Stomach (tissue), 19 donors: ENCODE measurements at places on chromosomes 4 and X.

- no peak for DNase-seq
Observed at GRCh38 chr4:162010362-162010761, 153.4 kb downstream of the FSTL5 start.

DNA sequence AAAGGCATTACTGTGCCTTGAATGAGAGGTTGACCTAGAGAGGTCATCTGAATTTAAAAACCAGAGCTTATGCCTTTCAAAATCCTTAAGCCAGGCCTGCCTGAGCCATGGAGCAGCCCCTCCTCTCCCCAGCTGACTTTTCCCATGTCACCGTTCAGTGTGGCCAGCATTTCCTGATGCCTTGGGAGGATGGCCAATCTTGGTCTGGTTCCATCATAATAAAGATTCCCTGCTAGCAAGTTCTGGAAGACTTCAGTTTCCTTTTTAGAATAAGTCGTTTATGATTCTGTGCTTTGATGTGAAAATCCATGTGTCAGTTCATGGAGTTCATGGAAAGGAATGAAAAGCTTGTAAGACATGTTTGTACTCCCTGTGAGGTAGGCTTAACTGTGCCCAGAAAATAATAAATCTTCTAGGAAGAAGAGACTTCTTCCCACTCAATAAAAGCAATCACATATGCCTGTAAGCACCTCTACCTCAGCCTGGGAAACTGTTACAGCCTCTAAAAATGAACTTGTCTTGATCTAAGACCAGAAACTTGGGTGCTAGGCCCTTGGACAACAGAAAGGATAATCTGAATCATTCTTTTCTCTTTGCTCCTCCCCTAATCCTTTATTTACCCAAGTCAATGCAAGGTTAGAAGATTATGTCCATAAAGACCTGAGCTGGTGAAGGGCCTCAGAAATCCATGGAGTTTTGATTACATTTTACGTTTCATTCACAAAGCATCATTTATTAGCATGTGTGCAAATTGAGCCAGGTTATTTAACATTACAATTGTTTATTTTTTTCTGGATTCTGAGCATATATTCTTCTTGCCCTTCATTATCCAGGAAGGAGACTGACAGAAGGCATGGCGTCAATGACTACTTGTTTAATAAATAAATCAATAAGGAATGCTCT, 84.0 kb upstream of the TBC1D9 start:
- peak; percentile 64 for DNase-seq

DNA sequence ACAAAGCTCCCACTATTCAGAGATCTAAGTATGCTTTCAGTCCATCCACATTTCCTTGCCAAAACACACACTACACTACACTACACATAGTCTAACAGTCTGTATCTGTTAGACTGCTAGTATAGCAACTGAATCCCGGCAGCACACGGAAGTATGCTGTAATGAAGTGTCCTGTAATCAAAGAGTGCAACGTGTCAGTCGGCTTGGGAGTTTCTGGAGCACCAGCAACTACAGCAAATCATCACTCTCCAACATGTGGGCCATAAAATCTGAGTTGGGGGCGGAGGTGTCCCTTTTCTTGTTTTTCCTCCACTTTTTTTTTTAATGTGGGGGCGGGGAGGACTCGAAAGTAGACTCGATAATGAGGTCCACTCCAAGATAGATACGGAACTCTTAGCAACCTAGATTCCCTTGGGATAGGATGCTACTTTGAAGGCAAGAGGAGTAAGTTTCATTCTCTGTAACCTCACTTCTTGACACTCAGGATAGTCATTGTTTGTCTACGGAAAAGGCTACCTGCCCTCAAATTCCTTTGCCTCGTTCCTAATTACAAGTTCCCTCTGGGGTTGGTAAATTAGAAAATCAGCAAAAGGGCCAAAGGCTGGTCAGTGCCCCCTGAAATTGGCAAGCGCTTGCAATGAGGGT, 722 bp downstream of the SLC10A7 start:
- DNase-seq: peak; percentile 46

GRCh38 chrX:24494647-24495075, 29.6 kb downstream of the PDK3 start:
- no peak for DNase-seq

GRCh38 chrX:65706041-65706828, 38.8 kb downstream of the MSN start:
- DNase-seq: peak; percentile 24

DNA sequence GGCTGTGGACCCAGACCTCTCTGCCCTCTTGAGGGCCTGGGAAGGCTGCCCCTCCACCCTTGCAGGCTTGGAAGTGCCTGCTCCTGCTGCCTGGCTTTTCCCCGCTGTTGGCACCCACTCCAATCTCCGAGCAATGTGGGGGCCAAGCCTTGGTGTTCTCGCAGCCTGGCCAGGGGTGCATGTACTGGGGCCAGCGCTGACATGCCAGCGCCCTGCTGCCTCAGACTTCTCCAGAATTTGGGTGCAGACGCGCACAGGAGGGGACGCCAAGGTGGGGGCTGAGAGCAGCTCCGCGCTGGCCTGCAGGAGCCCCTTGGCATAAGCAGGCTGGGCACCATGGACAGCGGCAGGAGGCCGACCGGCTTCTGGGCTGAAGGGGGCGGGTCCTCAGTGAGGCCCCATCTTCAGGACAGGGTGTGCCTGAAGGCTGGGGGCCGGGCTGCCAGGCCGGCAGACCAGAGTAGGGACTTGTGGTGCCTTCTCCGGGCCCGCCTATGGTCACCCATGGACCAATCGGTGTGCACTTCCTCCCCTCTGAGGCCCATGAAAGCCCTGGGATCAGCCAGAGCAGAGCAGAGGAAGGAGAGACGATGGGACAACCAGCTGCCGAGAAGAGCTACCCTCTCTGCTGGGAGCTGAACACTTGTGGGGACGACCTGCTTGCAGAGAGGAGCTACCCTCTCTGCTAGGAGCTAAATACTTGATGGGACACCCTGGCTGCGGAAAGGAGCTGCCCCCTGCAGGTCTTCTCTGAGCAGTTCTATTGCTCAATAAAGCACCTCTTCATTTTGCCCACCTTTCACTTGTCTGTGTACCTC, 118.3 kb downstream of the DNAAF6 start:
- no peak for DNase-seq

GRCh38 chrX:80667967-80668366, 141.7 kb downstream of the BRWD3 start:
- no peak for DNase-seq
